Glomerular endothelial cell (primary cell): ENCODE measurements at places on chromosomes 6 and 20.
A peak's percentile ranks its signal among the peaks of the same experiment; 100 is the strongest.

GRCh38 chr20:62978561-62978943, 26.0 kb downstream of the SLC17A9 start:
- DNase-seq = no peak

DNA sequence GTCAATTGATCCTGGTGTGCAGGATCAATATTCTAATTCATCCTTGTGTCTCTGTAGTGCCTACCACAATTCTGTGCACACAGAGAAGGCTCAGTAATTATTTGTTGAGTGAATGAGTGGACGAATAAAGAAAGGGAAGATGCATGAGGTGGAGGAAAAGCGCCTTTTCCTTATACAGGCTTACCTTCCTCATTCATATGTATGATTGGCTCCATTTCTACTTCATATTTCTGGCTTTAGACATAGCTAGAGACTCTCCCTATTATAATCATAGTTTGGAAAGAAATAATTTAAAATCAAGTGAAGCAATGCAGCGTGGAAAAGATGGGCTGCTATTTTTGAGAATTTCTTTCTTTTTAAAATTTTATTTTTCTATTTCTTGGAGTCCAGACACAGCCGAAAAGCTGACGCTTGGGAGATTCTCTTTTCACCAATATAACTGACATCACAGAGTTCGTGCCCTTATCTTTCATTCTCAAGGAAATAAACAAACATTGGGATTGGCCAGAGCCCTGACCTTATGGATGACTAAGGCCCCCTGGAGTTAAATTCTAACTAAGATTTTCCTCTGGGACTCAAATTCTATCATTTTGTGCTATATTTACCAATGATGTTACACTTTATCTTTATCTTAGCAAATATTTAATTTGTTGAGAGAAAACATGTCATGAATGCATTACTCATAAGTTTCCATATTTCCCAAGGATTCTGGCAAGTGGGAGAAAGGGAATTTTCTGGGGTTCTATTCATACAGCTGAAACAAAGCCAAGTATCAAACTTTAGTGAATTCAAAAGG, 48.1 kb downstream of the PRL start:
- DNase-seq = no peak

DNA sequence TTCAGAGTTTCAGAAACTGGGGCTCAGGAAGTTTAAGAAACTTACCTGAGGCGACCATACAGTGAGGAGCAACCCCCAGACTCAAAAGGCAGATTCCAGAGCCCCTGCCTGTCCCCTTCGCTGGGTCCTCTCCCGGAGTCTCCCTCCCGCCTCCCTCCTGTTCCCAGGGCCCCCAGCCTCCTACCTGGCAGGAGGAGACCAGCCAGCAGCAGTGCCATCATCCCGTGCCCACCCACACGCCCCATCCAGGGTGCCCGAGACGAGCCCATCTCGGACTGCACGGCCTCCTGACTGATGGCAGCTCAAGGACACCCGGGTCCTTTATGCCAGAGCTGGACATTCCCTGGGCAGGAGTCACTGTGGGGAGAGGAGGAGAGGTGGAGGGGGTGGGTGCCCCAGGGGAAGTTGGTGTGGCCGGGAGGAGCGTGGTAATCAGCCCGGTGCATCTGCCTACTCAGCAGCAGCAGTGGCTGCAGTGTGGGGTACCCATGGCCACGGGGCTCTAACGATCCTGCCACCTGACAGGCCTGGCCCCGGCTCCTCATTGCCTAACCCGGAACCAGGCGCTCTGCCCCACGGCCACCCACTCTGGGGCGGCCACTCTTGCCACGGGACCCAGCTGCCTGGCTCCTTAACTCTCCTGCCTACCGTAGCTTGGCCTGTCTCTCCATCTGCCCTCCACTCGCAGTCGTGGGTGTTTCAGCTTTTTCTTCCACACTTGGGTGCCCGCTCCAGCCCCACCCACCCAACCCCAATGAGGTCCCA, at the start of gene CDSN:
CDSN (minus strand) TSS at position 296 of the 765 bp plus-strand sequence; CDS start at position 269, 27 bp downstream.
- DNase-seq = no peak

DNA sequence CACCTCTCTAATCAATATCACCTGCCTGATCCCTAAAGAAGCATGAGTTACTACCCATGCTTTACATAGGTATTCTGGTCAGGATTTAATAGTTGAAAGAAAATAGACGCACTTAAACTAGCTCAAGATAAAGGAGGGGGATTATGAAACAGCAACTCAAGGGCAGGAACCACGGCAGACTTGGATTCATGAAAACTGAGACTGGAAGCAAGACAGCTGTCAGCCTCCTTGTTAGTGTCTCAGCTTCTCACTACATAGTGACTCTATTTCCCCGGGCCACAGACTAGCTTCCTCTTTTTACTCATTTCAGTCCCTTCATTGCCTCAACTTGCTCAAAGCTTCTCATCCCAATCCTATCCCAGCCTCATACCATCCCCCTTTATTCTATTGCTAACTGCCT, 4.3 kb upstream of the SH3BGRL2 start:
- DNase-seq = no peak

GRCh38 chr20:63878899-63879663, 14.0 kb downstream of the TPD52L2 start:
- DNase-seq = no peak

- no peak for DNase-seq
These were observed 43.4 kb downstream of the SLC23A2 start for GRCh38 chr20:4957939-4958362.

DNA sequence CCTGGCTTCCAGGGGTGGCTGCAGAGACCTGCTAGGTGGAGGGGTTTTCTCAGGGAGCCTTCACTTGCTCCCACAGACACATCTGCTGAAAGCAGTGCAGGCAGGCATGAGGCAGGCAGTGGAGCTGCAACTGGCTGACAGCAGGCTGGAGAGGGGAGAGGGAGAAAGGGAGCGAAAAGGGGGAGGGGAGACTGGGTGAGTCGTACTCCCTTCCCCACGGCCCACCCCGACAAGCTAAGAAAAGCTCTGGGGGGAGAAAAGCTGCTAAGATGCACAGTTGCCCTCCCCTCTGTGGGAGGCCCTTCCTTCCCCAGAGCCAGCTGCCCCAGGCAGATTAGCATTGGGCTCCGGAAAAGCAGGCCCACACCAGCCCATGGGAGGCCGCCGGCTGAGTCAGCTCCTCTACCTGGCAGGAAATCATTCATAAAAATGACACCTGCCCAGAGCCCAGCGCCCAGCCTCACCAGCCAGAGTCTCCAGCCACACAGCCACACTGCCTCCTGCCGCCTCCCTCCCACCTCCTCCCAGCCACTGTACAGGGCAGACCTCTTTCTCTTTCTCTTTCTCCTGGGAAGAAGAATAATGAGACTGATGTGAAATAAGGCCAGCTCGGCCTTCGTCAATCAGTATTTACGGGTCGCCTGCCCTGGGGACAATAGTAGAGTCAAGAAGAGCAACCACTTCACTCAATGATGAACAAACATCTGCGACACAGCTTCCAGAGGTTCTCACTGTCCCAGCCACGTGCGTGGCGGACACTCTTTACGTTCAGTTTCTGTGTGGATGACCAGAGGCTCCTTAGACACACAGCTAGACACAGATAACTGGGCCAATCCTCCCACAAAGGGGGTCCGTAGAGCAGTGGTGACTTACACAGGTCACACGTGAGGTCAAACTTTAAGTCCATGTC, 7.7 kb upstream of the C20orf203 start:
- DNase-seq = no peak

- DNase-seq = no peak
These were observed 281.5 kb upstream of the QKI start for GRCh38 chr6:163133017-163133416.

GRCh38 chr6:159221486-159222170, 52.4 kb downstream of the FNDC1 start:
- no peak for DNase-seq

- DNase-seq = no peak
These were observed 585.3 kb upstream of the FLRT3 start for GRCh38 chr20:14922503-14923267.

- no peak for DNase-seq
These were observed 555 bp upstream of the ZBTB46 start for GRCh38 chr20:63831646-63831992.

DNA sequence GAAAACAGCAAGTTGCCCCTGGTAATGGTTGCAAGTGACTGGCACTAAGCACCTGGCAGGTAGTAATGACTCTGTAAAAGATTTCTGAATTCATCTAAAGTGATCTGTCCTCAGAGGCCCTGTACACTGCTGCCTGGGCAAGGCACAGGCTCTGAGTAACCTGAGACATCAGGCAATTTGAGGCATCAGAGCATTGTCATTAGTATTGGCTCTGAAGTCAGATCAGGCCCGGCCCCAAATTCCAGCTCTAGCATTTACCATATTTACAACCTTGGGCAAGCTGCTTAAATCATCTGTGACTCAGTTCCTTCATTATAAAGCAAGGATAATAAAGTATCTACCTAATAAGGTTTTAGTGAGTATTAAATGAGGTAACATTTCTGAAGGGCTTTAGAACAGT, 17.3 kb upstream of the TENT5A start:
- DNase-seq = no peak

GRCh38 chr6:13563009-13563408, 11.4 kb upstream of the SIRT5 start:
- DNase-seq = no peak

GRCh38 chr6:26240157-26241032, 124.6 kb upstream of the BTN3A2 start:
- no peak for DNase-seq

DNA sequence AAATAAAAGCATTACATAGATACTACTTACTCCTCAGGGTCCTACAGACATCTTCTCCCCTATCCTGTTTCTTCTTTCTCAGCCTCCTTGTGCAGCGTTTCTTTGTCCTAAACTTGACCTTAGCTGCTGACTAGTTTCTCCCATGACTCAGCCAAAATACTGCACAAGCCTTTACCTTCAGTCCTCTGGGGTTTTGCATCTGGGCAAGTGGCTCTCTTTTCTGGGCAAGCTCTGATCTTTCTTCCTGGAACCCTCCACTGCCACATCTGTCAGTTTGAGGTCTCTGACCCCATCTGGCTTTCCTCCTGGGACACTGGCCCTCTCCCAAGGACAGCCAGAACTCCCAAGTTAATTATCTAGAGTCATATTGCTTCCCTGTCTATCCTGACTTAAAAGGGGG, 838.4 kb downstream of the DHX35 start:
- DNase-seq = no peak

DNA sequence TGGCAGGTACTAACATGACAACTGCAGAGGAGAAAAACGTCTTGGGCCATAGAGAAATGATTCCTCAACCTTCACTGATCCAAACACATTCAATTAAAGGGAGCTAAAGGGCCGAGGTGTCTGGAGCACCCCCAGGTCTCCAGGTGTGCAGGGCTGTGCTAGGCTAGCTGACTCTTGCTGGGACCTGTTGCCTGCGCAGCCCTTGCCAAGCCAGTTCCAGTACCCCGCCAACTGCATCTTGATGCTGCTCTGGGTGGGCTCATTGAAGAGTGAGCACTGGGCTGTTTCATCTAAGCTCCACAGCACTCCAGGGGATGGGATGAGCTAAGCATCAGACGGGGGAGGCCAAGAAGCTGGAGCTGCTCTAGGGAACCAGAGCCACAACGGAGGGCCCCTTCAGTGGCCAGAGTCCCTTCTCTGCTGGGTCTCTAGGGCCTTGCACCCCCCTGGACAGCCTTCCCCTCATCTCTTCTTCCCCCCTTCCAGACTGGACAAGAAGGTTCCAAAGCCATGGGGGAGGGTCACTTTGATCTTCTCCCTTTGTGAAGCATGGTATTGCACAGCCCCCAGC, 15.9 kb downstream of the LEMD2 start:
- DNase-seq = no peak

GRCh38 chr6:593139-593906, 63.6 kb downstream of the HUS1B start:
- DNase-seq = peak; percentile 51

DNA sequence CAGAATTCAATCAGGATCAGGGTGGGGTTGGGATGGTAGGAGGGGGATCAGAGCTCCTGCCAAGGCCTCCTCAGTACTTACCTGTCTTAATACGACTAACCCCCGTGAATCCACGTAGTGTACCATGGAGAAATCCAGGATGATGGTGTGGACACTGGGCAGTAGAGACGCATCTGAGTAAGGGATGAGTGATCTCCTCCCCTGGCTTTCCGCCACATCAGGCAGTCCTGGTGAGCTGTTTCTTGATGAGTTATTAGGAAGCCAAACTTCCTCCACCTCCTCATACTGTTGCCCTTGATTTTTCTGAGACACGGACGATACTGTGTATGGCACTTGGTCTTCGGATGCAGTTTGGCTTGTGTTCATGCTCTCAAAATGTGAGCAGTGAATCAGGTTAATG, 34.2 kb upstream of the SRPK1 start:
- no peak for DNase-seq

- DNase-seq = no peak
These were observed 41.7 kb upstream of the REV3L start for GRCh38 chr6:111524735-111525134.

DNA sequence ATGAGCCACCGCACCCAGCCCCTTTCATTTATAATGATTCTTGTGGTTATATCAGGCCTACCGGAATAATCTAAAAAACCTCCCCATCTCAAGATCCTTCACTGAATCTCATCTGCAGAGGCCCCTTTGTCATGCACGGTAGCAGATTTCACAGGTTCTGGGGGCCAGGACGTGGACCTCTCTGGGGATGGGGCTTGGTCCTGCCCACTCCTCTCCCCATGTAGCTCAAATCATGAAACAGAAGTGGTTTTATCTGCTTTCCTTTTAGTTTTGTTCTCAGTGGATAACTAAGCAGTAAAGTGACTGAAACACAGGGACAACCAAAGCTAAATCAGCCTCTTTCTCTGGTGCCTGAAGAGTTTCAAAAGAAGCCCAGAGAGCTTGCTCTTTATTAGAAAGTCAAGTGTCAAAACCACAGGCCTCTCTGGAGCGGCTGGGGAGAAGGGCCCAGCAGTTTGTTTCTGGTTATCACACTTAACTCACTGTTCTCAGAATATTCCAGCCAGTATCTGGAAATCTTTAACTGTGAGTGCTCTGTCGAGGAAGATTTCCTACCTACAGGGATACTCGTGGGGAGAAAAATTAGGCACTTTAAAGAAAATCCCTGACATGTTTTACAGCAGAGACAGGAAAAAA, 60.6 kb upstream of the FAM184A start:
- no peak for DNase-seq

- peak; percentile 69 for DNase-seq
These were observed 52.2 kb downstream of the MARCKS start for GRCh38 chr6:113909224-113909856.

GRCh38 chr6:129853996-129854711, 7.0 kb downstream of the TMEM244 start:
- DNase-seq = no peak

DNA sequence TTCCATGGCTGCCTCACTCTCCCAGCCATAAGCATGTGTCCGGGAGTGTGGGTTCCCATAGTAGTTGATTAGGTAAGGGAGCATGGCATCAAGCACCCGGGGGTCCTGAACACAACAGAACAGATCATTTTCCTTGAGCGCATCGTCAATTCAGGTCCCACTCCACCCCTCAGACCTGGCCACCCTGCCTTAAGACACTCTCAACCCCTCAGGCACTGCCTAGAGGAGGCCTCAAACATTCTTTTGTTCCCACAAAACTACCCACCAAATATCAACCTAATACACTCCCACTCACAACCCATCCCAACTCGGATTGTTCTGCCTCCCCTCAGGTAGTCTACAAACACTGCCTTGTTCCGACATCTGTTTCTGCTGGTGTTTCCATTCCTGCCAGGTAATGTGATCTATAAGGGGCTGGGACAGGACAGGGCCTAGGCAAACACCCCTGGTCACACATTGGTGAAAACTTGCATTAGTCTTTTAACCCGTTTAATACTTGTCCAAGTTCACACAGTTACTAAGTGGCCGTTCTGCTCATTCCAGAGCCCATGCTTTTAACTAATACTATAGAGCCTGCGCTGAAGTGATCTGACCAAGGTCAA, 1.4 kb downstream of the NFS1 start:
- no peak for DNase-seq

GRCh38 chr6:1363298-1363697, 26.1 kb upstream of the FOXF2 start:
- DNase-seq = no peak
